ENCODE measurements at places on chromosomes 4 and X.

- DNase-seq: no peak
Measured at GRCh38 chrX:24027985-24028384, 999 bp upstream of the KLHL15 start.

DNA sequence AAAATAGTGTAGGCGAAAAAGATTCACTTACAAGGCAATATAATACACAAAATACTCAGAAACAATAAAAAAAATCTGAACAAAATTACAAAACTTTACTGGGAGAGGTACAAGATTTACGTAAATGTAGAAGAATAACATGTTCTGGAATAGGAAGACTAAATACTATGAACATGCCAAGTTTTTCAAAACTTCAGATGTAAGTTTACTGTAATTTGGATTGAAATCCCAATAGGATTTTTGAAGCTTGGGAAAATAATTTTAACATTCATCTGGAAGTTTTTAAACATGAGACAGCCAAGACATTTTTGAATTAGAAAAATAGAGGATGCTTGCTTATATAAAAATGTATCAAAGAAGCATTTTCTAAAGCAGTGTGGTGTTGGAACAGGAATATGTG lies 30.5 kb upstream of the CT83 start:
- DNase-seq: no peak

GRCh38 chrX:129634541-129634940 lies 20.2 kb downstream of the APLN start:
- no peak for DNase-seq

DNA sequence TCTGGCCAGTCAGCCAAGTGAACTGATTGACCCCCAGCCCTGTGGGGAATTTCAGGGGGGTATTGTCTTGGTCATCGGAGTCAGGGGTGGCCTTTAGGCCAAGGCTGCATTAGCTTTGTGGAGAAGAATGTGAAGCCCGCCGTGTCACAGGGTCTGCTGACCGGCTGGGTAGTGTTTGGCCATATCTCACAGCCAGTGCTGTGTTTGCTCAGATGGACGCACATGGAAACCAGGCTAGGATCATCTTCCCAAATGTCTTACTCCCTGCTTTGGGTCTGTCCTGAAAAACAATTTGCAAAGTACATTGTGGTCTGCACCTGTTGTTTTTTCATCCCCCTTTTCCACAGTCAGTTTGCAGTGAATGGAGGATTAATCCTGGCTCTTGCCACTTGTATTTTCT lies 13.0 kb downstream of the TMEM164 start:
- DNase-seq: no peak

- DNase-seq: peak; percentile 55
Measured at GRCh38 chr4:24470666-24471485, 113.5 kb downstream of the DHX15 start.

- no peak for DNase-seq
Measured at GRCh38 chrX:66015152-66015831, 24.6 kb downstream of the VSIG4 start.

- peak; percentile 59 for DNase-seq
Measured at GRCh38 chr4:35934320-35934981, 309.9 kb downstream of the ARAP2 start.

DNA sequence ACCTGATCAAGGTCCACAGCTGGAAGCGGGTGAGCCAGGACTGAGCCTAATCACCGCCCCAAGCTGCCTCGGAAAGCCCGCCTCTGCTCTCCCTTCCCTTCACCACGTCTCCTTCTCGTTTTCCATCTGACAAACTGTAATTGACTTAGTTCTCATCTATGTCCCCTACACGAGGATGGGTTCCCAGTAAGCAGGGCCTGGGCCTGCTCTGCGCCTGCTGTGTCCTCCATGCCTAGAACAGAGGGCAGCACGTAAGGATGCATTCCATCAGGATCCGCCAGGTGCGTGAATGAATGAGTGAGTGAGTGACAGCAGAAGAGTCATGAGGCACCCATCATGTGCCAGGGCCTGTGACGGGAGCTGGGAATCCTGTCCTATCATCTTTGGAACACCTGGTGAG lies 86.7 kb downstream of the JAKMIP1 start:
- no peak for DNase-seq

DNA sequence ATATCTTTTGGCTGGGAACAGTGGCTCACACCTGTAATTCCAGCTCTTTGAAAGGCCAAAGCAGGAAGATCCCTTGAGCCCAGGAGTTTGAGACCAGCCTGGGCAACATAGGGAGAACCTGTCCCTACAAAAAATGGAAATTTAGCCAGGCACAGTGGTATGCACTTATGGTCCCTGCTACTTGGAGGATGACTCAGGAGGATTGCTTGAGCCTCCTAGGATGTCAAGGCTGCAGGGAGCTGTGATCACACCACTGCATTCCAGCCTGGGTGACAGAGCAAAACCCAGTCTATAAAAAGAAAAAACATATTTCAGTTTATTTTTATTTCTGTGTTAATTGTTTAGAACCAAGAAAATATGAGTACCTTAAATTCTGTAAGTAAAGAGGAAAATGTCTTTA lies 123.7 kb downstream of the CBR4 start:
- DNase-seq: peak; percentile 81

DNA sequence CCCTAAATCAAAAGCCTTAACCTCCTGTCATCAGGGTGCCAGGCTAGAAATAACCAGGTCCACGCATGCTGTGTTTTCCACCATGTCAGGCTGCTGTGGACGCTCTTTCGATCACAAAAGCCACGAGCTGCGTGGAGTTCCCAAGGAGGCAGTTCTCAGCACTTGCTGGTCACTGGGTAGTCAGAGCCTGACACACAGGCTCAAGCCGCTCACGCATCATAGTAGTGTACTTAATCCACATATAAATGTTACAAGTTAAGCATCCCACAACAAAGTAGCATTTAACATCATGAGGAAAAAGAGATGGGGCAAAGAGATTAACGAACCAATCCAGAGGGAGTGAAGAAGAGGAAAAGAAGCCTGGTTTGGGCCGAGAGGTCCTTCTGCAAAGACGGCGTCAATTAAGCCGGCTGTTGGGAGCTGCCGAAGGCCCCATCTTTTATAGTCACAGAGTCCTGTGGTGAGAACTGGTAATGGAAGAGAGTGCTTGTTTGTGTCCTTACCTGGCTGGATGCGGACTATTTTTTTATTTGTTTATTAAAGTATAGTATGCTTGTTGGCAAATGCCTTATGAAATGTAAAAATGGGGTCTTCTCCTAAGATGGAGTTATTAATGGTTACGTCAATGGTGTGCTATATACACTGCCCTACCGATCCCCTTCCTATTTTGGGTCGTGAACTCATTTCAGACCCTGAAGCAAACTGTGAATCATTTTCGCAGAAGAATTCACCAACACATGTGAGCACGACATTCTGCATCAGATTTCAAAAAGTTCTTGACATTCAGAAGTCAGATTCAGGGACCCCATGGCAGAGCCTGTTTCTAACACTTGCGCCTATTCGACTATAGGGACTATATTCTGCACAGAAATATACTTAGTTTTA lies 675 bp downstream of the PRIMPOL start:
- peak; percentile 63 for DNase-seq

DNA sequence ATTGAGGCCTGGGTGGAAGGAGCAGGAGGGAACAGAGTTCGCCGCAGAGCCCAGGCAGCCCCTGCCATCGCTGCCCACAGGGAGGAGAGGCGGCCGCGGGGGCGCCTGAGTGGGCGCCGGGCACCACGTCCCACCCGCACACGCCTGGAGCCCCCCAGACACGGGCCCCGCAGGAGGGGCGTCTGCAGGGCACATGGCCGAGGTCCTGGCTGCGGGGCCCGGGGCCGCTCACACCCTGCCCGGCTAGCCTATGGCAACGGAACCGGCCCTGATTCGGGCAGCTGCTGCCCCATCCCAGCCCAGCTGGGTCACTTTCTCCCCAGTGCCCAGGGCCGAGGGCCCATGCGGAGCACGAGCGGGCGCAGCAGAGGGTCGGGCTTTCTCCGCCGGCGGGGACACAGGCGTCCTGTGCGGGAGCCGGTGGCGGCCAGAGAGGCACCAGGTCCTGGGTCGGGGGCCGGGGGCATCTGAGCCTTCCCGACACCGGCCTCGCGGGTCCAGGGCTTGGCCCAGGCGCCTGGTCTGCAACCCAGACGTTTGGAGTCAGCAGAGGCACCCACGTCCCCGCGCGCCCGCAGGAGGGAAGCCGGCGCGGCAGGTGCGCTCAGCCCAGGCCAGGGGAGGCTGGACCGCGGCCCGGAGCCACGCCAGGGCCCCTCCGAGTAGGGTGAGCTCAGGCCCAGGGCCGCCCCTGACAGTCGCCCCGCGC lies 91.2 kb downstream of the FAM53A start:
- DNase-seq: no peak

DNA sequence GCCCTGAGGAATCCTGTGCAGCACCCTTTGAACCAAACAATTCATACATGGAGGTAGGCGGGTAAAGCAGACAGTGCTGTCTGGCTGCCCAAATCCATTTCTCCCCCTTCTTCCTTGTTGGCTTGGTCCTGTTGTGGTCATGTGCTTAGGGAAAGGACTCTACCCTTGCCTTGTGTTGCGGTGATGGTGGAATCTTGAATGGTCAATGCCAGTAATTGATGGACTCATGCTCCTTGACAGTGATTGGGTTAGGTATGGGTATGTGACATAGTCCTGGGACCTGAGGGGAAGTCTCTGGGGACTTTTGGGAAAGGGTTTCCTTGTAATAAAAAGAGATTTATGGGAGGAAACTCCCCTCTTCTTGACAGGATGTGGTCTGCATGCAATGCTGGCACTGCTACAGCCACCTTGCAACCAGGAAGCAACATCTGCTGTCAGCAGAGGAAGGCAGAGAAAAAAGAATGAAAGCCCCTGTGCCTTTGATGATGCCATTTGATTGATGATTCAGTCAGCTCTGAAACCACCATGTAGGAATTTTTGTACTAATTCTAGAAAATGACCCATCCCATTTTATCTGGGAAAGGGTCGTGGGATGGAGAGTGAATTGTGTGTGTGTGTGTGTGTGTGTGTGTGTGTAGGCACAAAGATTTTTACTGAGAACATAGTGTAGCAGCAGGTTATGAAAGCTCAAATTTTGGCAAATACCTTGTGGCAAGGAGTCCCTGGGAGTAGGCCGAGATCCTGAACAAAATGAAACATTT lies 30.0 kb upstream of the HUWE1 start:
- DNase-seq: peak; percentile 45

- DNase-seq: no peak
Measured at GRCh38 chr4:62320612-62321011, 1120.5 kb downstream of the ADGRL3 start.

DNA sequence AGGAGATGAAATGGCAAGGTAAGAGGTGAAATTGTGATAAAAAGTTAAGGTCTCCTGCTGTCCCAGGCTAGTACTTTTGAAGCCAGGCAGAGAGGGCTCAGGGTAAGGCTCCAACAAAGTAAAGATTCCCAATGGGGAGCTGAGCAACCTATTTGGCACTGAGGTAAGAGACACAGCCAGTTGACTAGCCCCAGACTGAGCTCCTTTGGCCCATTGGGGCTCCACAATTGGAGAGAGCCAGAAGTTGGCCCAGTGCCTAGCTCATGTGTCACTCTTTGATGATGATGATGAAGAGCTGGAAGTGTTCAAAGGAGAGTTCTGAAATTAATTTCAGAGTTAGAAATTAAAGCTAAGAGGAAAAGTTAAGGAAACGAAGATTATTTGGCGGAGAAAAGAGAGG lies 94.6 kb downstream of the RLIM start:
- DNase-seq: no peak

- no peak for DNase-seq
Measured at GRCh38 chrX:132961511-132961910, 3.1 kb upstream of the HS6ST2 start.

DNA sequence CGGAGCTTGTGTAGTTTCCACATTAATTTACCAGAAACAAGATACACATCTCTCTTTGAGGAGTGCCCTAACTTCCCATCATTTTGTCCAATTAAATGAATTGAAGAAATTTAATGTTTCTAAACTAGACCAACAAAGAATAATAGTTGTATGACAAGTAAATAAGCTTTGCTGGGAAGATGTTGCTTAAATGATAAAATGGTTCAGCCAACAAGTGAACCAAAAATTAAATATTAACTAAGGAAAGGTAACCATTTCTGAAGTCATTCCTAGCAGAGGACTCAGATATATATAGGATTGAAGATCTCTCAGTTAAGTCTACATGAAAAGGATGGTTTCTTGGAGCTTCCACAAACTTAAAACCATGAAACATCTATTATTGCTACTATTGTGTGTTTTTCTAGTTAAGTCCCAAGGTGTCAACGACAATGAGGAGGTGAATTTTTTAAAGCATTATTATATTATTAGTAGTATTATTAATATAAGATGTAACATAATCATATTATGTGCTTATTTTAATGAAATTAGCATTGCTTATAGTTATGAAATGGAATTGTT lies at the start of gene FGB:
Gene FGB (plus strand): TSS at position 315 of the 558 bp plus-strand sequence. CDS start 8 bp downstream, at position 323.
- no peak for DNase-seq

- DNase-seq: no peak
Measured at GRCh38 chr4:80613470-80613869, 277.9 kb downstream of the CFAP299 start.

DNA sequence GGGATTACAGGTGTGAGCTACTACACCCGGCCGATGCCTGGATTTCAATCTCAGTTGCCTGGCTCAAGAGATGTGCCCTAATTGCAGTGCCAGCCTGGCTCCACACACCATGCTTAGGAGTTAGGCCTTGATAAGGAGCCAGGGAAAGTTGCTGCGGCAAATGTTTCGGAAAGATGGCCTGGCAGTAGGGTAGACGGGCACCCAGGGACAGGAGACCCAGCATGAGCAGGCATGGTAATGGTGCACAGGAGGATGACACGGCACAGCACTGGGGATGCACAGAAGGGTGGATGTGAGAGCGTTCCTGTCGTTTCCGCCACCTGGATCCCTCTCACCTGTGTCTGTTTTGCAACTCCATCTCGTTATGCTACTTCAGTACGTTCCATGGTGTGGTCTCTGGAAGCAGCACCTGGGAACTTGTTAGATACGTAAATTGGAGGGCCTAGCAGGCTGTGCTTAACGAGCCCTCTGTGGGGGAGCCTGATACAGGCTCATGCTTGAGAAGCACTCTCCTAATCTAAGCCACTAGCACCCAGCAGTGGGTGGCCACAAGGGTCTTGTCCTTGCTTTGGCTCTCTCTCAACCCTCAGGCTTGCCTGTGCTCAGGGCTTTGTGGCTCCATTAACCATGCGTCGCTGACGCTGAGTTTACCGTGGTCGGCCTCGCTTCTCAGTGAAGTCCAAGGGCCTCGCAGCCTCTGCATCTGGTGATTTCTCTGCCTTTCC lies 20.3 kb downstream of the RNF4 start:
- no peak for DNase-seq

DNA sequence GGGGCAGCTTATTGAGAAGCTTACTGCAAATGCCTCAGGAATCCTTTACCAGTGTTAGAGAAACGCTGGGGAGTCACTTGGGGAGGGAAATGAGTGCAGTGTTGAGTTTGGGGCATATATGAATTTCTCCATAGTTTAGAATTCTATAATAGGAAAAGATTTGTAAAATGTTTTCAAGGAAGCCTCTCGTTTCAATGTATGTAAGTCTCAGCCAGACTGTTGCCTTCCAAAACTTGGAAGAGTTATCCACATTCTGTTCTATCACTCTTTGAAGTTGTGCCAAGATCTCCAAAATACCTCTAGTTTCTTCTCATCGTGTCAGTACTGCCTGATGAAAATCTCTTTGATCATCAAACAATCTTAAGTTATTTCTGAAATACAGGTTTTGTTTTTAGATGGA lies 565 bp upstream of the LRCH2 start:
- no peak for DNase-seq
